ENCODE measurements at places on chromosomes 11 and 22. TPM values are rescaled to one million over a fixed set of nuclear protein-coding genes. Genes with fewer than 3 reads are reported as not detected.

IGLL5 gene
- not detected for total RNA-seq

OR5A2 gene
- not detected for total RNA-seq

E2F8 gene
- total RNA-seq: 2.0 TPM

DGCR6 gene
- total RNA-seq: 13.8 TPM

SLC17A6 gene
- total RNA-seq: not detected

- peak; percentile 69 for DNase-seq
Observed at GRCh38 chr11:61828629-61829407, 718 bp downstream of the FADS2 start.

DNA sequence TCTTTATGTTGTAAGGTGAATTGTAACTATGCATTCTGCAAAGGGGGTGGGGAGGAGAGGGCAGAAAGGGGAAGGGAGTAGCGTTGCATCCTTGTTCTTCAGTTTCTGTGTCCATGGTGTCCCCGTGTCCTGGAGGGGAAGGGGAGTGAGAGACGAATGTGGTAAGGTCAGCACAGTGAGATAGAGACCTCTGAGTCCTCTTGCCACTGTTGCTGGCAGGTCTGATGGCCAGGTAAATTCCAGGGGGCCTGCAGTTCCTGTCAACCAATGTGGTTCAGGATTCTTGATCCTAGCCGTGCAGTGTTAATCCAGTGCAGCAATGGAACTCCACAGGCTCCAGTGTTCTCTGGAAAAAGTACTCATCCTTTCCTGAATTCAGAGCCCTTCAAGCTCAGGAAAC is 14.6 kb upstream of the ADSL start:
- no peak for DNase-seq

DNA sequence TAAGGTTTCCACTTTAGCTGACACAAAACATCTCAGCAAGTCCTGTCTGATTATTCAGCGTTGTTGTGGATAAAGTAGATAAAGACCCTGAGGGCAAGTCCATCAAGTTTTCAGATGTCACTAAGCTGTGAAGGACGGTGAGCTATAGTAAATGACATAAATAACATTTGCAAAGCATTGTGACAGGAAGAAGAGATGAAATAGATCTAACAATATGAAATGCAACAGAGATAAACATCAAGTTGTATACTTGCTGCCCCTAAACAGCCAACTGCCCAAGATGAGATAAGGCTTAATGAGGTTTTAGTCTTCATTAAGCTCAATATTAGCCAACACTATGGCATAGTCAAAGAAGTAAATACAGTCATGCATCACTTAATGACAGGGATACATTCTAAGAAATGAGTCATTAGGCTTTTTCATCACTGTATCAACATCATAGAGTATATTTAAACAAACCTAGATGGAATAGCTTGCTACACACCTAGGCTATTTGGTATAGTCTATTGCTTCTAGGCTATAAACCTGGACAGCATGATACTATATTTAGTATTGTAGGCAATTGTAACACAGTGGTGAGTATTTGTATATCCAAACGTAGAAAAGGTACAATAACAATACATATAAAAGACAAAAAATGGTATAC is 625.1 kb upstream of the ANO5 start:
- no peak for DNase-seq

- DNase-seq: peak; percentile 19
Observed at GRCh38 chr11:68962527-68963250, 18.1 kb downstream of the MRGPRD start.

DNA sequence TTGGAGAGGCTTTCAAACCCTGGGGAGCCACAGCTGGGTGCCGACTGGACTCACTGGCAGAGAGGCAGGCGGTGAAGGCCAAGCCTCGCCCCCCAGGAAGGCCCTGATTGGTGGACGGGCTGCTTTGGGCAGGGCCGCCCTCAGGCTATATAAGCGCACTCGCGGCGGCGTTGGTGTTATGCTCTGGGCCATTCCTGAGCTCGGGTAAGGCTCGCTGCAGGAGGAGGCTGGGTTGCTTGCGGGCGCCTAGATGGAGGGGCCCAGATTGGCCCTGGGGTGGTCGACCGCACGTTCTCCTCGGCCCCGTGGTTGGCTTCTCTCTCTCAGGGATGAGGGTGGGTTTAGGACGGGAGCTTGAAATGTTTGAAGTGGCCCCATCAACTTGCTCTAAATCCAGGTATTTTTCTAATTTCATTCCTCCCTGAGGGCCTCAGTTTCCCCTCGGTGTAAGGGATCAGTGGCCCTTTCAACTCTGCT is at the start of gene SPDYC:
SPDYC (plus strand) TSS at position 176 of the 477 bp plus-strand sequence. CDS start 1,125 bp downstream, outside the sequence.
- no peak for DNase-seq

DNA sequence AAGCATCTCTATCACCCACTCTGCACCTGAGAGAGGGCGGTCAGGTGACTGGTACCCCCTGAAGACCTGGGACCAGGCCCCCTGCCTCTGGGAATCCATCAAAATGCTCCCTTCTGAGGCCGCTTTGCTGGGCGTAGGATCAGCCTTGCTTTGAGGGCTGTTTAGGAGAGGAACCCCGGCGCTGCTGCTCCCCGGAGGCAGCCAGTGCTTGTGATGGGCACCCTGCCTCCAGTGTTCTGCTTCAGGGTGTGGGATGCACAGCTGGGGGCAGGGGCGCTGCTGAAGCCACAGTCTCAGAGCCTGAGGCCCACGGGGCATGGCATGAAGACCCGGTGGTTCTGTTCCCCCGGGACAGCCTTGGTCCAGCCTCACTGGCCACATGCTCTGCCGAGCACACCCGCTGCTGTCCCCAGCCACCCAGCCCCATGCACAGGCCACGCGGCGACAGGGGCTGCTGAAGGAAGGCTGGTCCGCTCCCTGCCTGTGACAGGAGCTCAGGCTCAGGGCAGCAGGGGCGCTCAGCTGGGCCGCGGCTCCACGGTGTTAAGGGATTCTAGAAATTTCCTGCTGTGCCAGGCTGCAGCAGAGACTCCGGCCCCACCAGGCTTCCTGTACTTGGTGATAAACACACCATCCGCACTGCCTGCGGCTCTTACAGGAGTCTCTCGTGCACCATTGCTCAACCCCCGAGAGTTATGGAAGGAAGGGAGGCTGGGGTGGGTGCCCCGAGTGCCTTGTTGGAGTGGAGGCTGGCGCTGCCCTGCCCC is 91.0 kb downstream of the KCNQ1 start:
- peak; percentile 39 for DNase-seq

GRCh38 chr11:75059299-75059698 is 37.4 kb downstream of the OR2AT4 start:
- no peak for DNase-seq

GRCh38 chr11:65150509-65151299 is 16.4 kb upstream of the SYVN1 start:
- DNase-seq: peak; percentile 92

DNA sequence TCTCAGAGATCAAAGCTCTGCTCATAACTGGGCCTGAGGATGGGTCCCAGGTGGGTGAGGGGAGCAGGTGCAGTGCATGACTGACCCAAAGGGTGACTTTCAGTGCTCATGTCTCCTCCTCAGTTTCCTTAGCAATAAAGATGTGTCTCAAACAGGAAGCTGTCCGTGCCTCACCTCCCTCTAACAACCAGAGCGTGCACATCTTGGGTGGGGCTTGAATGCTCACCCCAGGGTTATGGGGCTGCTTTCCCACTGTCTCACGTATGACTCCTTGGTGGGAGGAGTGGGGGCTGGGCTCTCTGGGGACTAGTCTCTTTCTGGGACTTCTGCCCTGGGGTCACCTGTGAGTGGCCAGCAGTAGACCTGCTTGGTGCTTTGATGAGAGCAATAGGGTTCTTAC is 53.9 kb upstream of the PHOX2A start:
- DNase-seq: no peak

- no peak for DNase-seq
Observed at GRCh38 chr11:26143566-26144290, 188.2 kb upstream of the ANO3 start.

DNA sequence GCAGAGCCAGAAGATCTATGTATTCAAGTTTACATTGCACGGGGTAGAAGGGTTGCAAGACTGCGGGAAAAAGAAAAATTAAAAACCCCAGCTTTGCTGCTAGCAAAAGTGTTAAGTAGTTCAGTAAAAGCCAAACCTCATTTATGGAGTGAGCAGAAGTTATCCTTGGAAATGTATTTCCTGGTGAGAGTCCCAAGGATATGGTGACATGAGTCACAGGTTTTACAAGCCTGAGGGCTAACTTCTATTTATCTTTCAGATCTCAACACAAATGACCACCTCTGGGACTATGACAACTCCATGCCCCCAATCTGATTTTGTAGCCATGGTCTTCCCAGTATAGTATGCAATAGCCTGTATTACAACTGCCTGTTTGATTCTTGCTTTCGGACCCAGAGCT is 26.1 kb downstream of the ABTB2 start:
- no peak for DNase-seq

- no peak for DNase-seq
Observed at GRCh38 chr11:115489466-115489865, 14.7 kb downstream of the CADM1 start.

GRCh38 chr11:20367313-20367948 is 3.9 kb downstream of the HTATIP2 start:
- no peak for DNase-seq

- peak; percentile 52 for DNase-seq
Observed at GRCh38 chr22:32985899-32986765, 72.0 kb downstream of the SYN3 start.
